ENCODE measurements at places on chromosomes 7 and 10. TPM values are rescaled to one million over a fixed set of nuclear protein-coding genes. Genes with fewer than 3 reads are reported as not detected.

SLC18A3 gene
- 0.12 TPM for total RNA-seq

LIPF gene
- total RNA-seq: not detected

PDE1C gene
- total RNA-seq: 0.74 TPM

MCMBP gene
- 76.6 TPM for total RNA-seq

GPRIN2 gene
- 28.5 TPM for total RNA-seq

SAMD9L gene
- not detected for total RNA-seq

PRTFDC1 gene
- 5.3 TPM for total RNA-seq
